Activated gamma-delta T cell treated with anti-CD3 and anti-CD28 coated beads, Interleukin-2, amount 50 U/mL, for 16 hours (primary cell): ENCODE measurements at places on chromosomes 7 and 10.

DNA sequence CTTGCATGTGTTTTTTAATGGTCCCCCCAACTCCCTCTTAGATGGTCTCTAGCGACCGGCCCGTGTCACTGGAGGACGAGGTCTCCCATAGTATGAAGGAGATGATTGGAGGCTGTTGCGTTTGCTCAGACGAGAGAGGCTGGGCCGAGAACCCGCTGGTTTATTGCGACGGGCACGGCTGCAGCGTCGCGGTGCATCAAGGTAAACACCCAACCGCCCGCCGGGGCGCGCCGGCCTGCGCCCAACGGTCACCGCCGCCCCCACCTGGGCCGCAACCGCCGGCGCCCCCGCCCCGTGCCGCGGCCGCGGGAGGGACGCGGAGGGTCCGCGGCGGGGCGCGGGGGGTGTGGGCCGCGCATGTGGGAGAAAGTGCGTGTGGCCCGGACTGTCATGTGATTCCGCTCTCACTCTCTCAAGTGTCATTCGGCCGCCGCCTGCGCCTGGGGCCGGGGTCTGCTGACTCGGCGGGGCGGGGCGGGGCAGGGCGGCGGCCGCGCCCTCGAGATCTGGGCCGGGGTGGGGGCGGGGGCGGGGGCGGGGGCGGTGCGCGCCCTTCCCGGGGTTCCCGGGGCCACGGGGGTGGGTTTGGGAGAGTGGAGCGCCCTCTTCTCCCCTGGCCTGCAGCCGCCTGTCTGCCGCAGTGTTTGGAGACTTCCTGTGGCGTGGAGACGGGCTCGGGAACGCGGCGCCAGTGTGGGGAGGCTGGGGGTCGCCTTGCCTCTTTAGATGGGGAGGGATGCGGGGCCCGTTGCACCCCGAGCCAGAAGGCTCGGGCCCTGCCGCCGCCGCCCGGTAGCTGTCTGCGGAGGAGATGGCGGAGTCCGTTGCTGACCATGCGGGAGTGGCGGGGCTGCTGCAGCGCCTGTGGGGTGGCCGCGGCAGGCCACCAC, 817 bp downstream of the MLLT10 start:
- DNase-seq = no peak

DNA sequence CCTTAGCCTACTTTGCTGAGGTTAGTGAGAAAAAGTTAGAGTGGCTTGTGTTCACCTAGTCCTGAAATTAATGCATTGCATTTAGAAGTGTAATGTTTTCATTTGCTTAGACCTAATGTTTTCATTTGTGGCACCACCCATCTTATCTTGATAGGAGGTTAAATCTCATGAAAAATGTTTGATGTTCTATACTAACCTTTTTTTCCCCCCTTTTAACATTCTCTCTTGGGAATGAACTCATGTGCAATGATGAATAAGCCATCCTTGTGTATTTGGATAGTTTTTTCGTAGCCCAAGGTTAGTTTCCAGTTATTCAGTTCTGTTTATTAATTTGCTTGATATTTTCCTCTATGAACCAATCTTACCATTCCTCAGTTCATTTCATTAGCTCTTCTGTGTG, 2.8 kb downstream of the FHIP2A start:
- no peak for DNase-seq

GRCh38 chr7:5210751-5211338, 20.8 kb downstream of the WIPI2 start:
- no peak for DNase-seq

DNA sequence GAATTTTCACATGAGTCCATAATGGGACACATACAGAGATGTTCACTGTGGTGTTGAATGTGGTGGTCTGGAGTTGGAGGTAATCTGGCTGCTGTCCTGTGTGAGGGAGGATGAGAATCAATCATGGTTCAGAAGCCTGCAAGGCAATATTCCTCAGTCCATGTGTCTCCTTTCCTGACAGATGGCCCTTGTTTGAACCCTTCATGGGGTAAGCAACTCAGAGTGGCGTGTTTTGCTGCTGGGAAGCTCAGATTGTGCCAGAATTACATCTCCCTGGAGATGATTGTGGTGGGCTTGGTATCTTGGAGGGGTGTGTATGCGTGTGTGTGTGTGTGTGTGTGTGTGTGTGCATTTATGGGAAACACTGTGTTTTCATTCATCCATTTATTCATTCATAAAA, 44.5 kb upstream of the COMTD1 start:
- DNase-seq = no peak

DNA sequence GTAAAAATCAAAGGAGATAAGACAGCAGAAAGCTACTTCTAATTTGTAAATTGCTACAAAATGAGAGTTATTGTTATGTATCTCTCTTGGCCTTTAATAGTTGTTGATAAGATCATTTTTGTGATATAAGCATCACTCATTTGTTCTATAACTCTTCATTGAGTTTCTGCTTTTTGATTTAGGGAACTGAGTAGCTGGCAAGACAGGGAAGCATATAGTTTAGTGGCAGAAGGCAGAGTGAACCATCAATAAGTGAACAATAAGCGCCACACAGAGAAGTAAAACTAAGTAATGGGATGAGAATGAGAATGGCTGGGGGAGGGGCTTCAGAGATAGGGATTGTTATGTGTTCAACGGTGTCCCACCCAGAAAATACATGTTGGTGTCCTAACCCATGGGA, 245.4 kb downstream of the ADARB2 start:
- no peak for DNase-seq
